ENCODE measurements at places on chromosomes 1 and 21.

DNA sequence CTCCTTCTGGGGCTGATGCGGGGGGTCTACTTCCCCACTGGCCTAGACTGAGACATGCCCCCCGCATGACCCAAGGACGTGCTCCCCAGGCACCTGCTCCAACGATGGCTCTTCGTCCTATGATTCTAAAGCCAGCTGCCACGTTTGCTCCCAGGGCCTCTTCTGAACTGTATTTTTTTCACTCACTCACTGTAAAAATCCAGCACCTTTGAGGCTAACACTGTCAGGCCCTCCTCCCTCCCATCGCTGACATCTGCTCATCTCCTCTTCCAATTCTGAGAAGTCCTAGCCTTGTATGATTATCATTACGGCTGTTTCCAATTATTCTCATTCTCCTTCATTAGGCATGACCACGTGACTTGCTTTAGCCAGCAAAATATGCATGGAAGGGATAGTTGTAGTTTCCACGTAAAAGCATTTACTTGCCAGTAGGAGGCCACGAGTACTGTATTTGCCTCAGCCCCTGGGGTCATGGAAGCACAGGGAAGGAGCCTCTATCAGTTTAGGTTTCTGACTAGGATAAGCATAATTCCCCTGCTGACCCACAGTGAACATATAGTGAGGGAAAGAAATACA, 19.1 kb upstream of the EDN2 start:
- no peaks in the 10 kb centered on the region for H3K36me3 ChIP-seq
- peak overlapping the region; percentile 49 for H3K27ac ChIP-seq
- peaks cover 2% of the 10 kb centered on the region for H3K27me3 ChIP-seq
- no peak for DNase-seq
- peaks cover 26% of the 10 kb centered on the region for H3K4me1 ChIP-seq

GRCh38 chr1:216119600-216119999, 303.6 kb downstream of the USH2A start:
- H3K27me3 ChIP-seq = peaks cover 2% of the 10 kb centered on the region
- no peaks in the 10 kb centered on the region for H3K4me1 ChIP-seq
- DNase-seq = no peak
- H3K36me3 ChIP-seq = no peaks in the 10 kb centered on the region

GRCh38 chr1:53025769-53026112, 36.3 kb upstream of the PODN start:
- no peaks in the 10 kb centered on the region for H3K36me3 ChIP-seq
- H3K27me3 ChIP-seq = no peaks in the 10 kb centered on the region
- H3K4me3 ChIP-seq = no peak overlapping the region
- no peaks in the 10 kb centered on the region for H3K4me1 ChIP-seq

GRCh38 chr1:145751491-145752037, 32.3 kb downstream of the CD160 start:
- no peaks in the 10 kb centered on the region for H3K4me1 ChIP-seq
- no peak overlapping the region for H3K4me3 ChIP-seq
- DNase-seq = no peak
- H3K27me3 ChIP-seq = no peaks in the 10 kb centered on the region
- peak overlapping the region; percentile 18 for H3K27ac ChIP-seq

- DNase-seq = no peak
- H3K27ac ChIP-seq = no peak overlapping the region
- no peak overlapping the region for H3K4me3 ChIP-seq
Measured at GRCh38 chr1:102733491-102734236, 374.7 kb downstream of the COL11A1 start.

GRCh38 chr1:161718559-161719324, 2.6 kb upstream of the FCRLB start:
- no peak for DNase-seq
- no peaks in the 10 kb centered on the region for H3K36me3 ChIP-seq
- H3K4me1 ChIP-seq = no peaks in the 10 kb centered on the region
- H3K27ac ChIP-seq = no peak overlapping the region
- no peak overlapping the region for H3K4me3 ChIP-seq

Measured in mesothelial cell of epicardium (in vitro differentiated cells).